ENCODE measurements at places on chromosomes 12 and 14.

- peak; percentile 99 for DNase-seq
These were observed 4.4 kb upstream of the TNFAIP2 start for GRCh38 chr14:103118663-103119404.

DNA sequence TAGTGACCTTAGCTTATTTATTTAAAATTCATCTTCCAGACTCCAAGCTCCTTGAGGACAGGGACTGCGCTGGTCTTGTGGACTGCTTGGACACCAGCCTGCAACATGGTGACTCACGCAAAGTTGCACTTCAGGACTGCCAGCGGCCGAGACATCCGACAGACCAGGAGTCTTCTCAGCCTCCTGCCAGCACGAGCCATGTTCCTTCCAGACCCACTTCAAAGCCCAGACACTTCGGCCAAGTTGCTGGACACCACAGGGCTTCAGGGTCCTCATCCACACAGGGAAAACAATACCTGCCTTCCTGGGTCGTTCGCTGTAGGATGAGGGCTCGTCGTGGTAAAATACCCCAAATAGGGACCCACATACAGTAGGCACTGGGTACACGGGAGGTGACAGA lies 88.7 kb downstream of the BCL11B start:
- DNase-seq = no peak

GRCh38 chr14:98494582-98494981 lies 777.4 kb downstream of the BCL11B start:
- peak; percentile 20 for DNase-seq

- no peak for DNase-seq
These were observed 518 bp upstream of the OSBPL8 start for GRCh38 chr12:76560086-76560491.

- no peak for DNase-seq
These were observed 77.7 kb downstream of the MAP1LC3B2 start for GRCh38 chr12:116636608-116637519.

DNA sequence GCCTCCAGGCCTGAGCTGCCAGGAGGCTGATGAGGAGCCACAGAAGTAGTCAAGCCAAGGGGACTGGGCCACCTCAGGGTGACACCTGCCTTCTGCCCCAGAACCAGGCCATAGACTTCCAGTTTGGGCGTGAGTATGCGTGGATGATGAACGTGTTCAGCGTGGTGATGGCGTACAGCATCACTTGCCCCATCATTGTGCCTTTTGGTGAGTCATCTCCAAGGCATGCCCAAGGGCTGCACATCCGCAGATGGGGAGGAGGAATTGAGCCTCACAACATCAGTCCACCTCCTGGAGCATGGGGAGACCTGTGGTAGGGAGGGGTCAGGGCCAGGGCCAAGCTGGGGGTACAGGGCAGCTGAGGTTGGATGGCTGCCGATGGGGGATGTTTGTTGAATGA lies 22.3 kb downstream of the NGB start:
- DNase-seq = no peak

GRCh38 chr14:75343911-75344310 lies 65.3 kb downstream of the FOS start:
- DNase-seq = no peak

GRCh38 chr12:67910360-67911274 lies 78.6 kb upstream of the IFNG-AS1 start:
- peak; percentile 29 for DNase-seq

GRCh38 chr12:77648716-77649115 lies 182.0 kb upstream of the NAV3 start:
- no peak for DNase-seq

DNA sequence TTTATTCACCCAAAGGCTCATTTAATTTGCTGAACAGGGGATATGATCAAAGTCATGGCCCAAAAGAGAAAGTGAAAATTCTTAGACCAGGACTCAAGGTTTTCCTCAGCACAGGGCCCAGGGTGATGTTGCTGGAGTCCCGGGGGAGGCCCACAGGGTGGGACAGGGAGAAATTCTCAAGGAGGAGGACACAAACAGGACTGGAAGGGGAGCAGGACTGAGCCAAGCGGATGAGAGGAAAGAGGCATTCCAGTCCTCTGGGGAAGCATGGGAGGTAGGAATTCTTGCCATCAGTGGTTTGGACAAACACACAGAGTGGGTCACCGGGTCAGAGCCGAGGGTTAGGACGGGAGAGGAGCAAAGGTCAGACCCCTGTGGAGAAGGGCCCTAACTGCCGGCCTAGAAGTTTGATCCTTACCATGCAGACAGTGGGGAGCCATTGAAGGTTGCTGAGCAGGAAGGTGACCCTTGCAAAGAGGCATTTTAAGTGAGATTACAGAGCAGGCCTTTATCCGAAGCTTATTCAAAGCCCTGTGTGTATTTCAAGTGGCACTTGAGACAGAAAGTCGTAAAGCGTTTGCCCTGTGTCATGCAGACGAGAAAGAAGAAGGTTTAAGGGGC lies 68.4 kb upstream of the PTGR2 start:
- no peak for DNase-seq

- no peak for DNase-seq
These were observed 414.8 kb downstream of the SLC6A15 start for GRCh38 chr12:84497819-84498218.

DNA sequence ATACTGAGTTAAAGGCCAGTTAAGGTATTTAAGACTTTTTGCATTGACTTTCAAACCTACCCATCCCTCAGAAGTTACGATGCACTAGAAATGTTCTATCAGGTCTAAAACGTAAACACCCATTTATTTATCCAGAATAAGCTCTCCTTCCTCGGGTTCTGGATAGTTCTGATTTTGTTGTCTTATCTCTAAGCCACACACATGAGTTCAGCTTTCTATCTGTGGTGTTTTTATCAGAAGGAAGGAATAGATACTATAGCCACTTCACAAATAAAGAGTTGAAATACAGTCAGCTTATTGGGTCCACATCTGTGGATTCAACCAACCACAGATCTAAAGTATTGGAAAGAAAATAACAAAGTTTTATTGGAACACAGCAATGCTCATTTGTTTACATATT lies 5.4 kb downstream of the SFSWAP start:
- DNase-seq = no peak

DNA sequence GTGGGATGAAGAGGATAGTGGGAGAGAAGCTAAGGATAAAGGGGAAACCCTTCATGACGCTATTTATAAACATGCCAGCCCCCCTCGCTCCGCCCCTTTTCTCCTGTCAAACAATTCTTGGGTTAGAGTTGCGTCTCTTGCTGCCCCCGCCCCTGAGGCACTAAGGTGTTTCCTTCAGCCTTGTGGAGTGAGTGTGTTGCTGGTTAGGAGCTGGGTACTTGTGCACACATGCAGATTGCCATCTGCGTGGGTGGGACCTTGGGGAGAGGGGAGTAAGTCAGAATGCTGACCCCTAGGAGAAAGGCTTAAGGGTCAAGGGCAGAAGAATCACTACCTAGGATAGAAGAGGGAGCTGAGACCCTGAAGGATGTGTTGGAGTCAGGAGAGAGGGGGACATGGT lies 5.4 kb downstream of the FOXJ2 start:
- no peak for DNase-seq

GRCh38 chr12:130825771-130826150 lies 13.3 kb downstream of the STX2 start:
- DNase-seq = no peak

DNA sequence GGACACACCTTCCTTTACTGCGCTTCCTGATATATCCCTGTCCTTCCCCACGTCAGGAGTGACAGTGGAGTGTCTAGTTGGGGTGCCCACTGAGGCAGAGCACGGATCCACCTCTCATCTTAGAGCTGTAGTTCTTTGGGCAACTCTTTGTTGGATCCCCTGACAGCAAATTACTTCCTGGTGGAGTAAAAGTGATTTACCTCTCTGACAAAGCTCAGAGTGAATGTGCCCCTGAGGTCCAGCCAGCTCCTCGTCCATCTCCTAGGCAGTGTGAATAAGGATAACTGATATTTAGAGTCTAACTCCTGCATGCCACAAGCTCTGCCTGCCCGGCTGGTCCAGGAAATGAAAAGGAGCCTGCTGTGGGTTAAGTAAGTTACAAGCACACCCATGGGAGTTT lies 16.0 kb downstream of the AHSA1 start:
- DNase-seq = no peak

- peak; percentile 41 for DNase-seq
These were observed 10.7 kb downstream of the TTC5 start for GRCh38 chr14:20295067-20295466.

DNA sequence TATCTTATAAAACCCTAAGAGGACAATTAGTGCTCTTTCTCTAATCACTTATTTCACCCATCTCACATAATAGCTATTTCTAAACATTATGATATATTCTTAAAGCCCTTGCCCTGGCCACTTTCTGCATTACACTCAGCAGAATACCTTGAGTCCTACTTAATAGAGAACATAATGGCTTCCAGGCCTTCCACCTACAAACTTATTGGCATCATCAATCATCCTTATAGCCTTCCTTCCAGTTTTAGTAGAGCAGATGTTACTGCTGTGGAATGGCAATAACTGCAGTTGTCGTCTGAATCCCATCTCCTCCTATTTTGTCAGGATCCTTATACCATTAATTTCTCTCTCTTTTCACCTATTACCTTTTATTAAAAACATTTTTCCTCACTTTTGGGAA lies 1127.4 kb downstream of the LRFN5 start:
- no peak for DNase-seq

DNA sequence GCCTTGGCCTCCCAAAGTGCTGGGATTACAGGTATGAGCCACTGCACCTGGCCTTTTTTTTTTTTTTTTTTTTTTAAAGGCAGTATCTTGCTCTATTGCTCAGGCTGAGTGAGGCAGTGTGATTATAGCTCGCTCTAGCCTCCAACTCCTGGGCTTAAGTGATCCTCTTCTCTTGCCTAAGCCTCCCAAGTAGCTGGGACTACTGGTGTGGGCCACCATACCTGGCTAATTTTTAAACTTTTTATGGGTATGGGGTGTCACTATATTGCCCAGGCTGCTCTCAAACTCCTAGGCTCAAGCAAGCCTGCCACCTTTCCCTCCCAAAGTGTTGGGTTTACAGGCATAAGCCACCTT lies 58.6 kb downstream of the DIP2B start:
- DNase-seq = no peak

DNA sequence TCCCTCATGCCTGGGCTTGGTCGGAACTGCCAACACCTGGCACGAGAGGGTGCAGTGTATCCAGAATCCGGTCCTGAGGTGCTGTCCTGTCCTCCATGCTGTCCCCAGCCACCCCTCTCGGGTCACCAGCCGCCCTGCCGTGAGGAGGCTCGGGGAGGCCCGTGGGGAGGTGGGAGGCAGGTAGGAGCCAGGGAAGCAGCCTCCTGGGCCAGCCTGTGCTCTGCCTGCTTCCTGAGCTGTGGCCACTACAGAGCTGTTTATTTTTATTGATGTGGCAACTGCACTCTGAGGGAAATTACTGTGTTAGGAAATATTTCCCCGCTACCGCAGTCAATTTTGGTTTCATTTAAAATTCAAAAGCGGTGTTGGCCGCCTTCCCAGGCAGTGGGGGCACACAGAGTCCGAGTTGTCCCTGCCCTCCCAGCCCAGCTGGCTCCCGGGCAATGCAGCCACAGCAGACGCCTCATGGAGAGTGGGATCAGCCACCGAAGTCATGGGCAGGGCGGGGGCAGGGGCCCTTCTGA lies 18.3 kb downstream of the NOC4L start:
- DNase-seq = peak; percentile 47

- DNase-seq = no peak
These were observed 120.0 kb downstream of the RPS6KA5 start for GRCh38 chr14:90940318-90940962.

- peak; percentile 30 for DNase-seq
These were observed 96.7 kb downstream of the CHST11 start for GRCh38 chr12:104553421-104553820.

- DNase-seq = no peak
These were observed 30.6 kb downstream of the KLC1 start for GRCh38 chr14:103659631-103660030.

DNA sequence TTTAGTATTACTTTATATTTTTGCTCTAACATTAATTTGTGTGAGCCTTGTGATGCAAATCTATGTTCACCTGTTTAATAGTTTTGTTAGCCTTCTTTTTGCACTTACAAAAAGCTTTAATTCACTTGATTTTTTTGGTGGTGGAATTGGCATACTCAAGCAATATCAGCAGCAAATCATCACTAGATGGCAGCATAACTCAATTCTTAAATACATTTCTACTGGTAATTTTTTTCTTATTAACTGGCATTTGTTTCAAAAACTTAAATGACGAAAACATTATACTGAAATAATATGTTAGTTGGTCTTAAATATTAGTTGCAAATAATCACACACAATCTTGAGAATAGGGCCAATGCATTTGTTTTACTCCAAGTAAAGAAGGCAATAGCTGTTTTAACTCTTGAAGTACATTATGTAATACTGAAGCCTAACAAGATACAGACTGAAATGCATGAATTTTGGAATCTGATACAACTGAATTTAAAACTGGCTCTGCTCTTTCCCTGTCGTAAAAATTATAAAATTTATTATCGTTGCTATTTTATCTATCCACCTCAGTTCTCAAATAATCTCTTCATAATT lies 151.5 kb downstream of the ATXN7L3B start:
- DNase-seq = peak; percentile 41

- no peak for DNase-seq
These were observed 133.2 kb downstream of the ALX1 start for GRCh38 chr12:85413266-85413665.

- DNase-seq = no peak
These were observed 36.5 kb downstream of the SCFD1 start for GRCh38 chr14:30658645-30659044.

DNA sequence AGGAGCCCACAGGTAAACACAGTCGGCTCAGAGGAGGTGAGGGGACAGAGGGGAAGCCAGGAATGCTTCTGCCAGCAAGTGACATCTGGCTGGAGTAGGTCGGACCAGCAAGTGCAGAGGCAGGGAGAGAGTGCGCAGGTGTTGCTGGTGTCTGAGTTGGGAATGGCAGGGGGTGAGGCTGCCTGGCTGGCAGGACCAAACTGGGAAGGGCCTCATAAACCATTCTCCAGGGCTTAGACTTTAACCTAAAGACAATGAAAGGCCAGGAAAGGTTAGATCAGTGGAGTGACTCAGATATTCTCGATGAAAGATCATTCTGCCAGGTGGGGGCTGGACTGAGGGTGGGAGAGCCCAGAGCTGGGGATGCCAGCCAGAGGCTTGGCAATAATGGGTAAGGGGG lies 66.4 kb downstream of the ITPK1 start:
- no peak for DNase-seq

DNA sequence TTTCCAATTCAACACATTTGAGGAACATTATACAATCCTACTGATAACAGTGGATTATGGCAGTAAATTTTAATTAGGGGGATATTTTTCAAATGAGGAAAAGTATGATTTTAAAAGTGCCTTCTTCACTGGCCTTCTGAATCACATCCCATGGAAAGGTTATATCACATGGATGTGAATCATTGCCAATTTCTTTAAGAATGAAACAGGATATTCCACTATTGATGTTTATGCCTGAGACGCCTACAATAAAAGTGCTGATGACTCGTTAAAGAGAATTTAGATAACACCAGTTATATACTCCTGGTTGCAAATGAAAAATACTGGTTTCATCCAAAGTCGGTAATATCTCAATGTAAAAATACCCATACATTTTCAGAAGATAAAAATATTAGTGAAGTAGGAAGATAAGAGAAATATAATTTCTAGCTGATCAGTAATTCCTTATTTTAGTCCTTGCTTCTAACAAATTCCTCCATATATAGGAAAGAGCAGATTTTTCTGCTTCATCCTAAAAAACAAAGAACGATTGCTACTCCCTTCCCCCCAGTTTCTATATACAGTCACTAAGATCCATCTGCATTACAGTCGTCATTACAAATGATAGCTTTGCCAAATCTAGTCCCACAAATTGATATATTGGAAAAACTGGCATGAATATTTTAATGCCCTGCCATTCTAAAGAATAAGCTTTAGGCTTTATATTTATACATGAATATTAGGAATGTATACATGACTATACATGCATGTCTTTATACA lies 139.5 kb upstream of the SOX5 start:
- no peak for DNase-seq

GRCh38 chr14:94175011-94175745 lies 1.1 kb downstream of the PPP4R4 start:
- DNase-seq = no peak

Measured in suppressor macrophage (primary cell).